Smooth muscle cell of the brain vasculature (primary cell): ENCODE measurements at places on chromosomes 1 and 21.

GRCh38 chr21:16082038-16082816, 352.4 kb downstream of the USP25 start:
- no peak for DNase-seq

DNA sequence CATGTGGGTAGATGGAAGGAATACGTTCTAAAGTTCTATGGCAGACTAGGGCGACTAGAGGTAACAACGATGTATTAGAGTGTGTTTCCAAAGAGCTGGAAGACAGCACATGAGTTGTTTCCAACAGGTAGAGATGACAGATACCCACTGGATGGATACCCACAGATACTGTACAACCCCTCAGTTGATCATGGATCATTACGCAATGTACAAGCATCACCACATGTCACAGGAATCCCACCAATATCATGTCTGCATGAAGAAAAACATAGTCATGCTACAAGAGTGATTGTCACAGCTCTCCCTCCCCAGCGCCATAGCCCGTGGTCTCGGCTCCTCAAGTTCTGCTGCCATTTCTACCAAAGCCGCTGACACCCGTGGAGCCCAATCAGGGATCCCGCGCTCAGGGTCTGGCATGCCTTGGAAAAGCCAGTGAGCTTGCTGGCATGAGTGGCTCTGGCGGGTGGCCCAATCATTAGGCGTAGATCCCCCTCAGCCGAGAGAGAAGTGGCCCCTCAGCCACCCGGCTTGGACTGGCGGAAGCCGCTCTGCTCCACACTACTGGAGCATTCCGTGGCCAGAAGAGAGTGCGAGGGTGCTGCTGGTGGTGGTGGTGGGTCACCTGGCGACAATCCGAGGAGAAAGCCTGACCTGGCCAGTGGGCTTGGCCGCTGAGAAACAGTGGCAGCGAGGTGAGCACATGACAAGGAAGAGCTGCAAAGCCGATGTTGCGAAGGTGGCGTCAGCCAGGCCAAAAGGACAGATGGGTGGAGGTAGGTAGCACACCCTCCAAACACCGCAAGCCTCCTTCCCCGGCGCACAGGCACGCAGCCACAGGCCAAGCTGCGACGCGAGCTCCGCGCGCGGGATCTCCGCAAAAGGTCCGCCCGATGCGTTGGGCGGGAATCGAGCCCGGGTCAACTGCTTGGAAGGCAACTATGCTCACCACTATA, 65.7 kb upstream of the FCGR2A start:
- no peak for DNase-seq

GRCh38 chr1:239879321-239880170, 212.1 kb upstream of the FMN2 start:
- DNase-seq = no peak

GRCh38 chr1:38053416-38054091, 7.0 kb upstream of the POU3F1 start:
- DNase-seq = no peak

GRCh38 chr1:65503427-65503826, 83.0 kb downstream of the LEPR start:
- DNase-seq = no peak

DNA sequence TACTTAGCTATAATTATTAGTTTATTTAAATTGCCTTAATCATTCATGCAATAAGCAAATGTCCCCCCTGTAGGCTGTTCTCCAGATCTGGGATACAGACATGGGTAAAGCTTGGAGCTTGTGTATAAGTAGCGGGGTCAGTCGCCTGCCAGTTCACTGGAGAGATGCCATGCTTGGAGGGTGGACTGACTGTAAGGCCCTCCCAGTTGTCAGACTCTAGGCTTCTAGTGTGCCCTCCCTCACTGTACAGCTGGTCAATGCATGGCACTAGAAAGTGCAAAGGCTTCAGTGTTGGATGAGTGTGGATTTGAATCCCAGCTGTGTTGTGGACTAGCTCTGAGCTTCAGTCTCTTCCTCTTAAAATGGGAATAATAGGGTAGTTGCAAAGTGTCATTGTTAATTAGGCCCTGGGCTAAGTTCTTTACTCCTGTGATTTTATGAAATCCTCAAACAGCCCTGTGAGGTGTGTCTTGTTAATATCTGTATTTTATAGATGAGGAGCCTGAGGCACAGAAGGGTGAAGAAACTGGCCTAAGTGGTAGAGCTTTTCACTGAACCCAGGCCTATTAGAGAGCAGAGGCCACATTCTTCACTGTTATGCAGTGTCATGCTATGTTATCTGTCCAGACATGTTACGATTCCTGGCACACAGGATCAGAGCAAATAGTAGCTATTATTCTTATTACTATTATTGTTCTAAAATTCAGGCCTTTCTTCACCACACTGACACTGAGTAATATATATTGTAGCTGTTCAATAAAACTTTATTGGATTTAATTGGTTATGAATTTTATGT, 85.9 kb downstream of the ROR1 start:
- DNase-seq = no peak

DNA sequence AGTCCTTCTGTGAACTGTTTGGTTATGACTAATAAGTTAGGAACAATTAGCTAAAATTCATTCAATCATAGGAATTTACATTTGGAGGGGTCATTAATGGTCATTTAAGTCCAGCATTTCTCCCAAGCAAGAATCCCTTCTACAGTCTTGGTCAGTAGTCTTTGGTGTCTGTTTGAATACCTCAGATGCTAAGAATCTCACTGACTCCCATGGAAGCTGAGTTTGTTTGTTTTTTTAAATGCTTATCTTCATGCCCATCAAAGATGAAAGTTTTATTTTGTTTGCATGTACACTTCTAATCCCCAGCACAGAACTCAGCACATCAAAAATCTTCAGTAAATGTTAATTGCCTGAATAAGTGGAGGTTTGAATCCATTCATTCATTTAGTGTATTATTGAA, 41.3 kb upstream of the SLC44A3 start:
- DNase-seq = no peak

DNA sequence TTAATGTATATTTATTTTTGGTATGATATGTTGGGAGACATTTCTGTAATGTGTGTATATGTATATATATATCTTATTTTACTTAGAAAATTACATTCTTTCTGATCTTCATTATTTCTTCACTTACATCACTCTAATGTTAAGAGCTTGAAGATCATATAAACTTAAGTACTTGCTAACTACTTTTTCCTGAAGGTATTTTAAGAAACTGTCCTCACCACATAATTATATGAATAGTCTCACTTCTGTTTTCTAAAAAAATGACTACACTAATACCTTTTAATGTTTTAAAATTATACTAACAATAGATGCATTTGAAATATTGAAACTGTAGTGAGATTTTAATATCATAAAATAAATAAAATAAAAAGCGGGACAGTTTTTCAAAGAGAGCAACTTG, 377.1 kb downstream of the LRRIQ3 start:
- no peak for DNase-seq

DNA sequence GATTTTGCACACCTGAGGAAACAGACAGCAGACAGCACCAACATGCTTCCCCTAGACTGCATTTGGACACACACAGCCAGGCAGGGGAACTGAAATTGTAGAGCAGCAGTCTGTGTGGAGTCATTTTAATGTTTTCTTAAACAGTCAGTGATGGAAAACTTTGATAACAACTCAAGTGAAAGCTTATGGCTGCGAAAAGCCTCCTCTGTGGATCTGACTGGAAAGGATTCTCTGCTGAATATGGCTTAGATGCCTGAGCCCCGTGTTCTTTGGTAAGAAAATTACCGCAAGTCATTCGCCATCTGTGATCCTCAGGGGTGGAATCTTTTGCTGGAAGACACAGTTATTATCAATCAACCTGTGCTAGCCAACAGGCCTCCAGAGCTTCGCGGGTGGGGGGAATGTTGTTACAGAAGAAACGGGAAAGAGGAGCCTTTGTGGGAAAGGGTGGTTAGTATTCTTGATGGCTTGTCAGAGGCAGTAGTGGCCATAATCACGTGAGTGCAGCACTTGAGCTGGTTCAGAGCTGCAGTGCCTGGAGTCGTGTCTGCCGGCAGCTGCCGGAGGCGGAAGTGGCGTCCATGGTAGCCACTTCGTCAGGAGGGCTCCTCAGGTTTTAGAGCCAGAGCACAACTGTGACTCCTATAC, 204.7 kb downstream of the ST6GALNAC3 start:
- no peak for DNase-seq

GRCh38 chr1:232868793-232869491, 63.7 kb downstream of the MAP10 start:
- DNase-seq = peak; percentile 80

- DNase-seq = no peak
These were observed 2.9 kb upstream of the GPR25 start for GRCh38 chr1:200869753-200870391.

- no peak for DNase-seq
These were observed 26.4 kb upstream of the DPH5 start for GRCh38 chr1:101051688-101052638.

DNA sequence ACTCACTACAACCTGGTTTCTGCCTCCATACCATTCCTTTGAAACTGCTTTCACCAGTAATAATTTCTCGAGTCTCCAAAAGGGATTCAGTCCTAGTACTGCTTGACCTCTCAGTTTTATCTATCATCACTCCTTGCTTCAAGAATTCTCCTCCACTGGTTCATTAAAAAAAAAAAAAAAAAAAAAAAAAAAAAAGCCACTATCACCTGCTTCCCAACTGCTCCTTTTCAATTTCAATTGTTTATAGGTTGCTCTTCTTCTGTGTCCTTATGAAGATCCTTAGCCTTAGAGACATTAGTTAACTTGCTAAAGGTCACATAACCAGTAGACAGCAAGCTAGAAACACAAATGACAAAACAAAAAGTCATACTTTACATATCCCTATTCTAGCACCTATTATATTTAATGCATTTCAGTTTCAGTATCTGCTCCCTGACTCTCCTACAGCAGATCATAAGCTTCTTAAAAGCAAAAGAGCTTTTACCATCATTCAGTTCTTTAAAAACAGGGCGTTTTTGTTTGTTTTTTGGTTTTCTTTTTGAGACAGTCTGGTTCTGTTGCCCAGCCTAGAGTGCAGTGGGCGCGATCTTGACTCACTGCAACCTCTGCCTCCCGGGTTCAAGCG, 7.1 kb downstream of the NRDC start:
- DNase-seq = no peak

DNA sequence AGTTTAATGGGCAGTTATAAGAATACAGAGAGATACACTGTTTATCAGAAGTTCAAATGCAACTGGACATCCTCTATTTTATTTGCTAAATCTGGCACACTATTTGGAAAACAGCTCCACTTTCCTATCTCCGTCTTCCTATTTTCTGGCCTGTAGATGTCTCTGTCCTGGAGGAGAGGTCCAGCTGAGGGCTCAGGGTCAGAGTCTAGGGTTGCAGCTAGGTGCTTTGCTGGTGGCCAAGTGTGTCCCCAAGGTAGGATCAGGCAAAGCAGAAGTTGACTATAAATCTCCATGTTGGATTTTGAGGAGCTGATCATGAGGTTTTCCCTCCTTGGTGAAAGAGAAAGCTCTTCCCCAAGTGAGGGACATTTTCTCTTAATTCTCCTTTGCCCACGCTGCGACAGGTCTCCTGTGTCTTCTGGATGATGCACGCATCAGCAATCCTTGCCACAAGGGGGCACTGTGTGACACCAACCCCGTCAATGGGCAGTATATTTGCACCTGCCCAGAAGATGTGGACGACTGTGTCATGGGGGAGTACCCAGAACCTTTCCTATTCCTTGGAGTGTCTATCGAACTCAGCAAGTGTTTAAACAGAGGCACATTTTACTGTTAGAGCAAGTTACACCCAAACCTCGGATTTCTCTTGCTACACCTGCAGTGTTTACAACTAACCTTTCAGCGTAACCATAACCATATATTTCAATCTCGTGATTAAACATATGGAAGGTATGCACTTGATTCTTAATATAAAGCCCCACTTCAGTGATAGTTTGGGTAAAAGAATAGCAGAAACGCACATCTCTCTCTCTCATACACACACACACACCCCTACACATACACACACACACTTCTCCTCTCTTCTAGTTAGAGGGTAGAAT, 10.2 kb downstream of the ADAM30 start:
- DNase-seq = no peak

DNA sequence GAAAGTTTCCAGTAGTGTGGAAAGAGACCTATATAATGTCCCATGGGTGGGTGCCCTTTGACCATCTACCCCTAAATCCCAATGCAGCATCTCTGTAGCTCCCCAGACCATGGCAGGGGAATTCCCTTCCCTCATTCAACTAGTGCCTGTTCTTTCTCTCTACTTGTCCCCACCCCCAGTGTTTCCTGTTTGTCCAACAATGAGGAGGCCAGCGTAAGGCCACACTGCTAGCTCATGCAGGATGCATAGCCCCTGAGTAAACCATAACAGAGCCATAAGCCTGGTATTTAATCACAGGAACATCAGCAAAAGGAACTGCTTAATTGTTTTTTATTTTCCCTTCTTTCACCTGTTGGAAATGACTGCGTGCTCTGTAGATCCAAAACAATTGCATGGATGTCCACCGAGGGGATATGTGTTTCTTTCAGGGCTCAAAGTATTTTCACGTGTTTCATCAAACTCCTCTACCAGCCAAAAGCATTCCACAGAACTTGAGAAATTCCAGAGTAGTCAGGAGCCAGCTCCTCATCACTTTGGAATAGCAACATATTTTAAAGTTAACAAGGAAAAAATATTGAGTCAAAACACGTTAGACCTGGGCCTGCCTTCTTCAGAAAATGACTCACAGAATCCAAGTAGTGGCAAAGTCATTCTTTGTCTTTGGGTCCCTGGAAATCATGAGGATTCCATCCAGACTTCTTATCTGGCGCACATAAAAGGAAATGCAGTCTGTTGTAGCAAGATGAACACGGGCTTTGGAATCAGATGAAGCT, 162.5 kb upstream of the SGIP1 start:
- DNase-seq = no peak

GRCh38 chr1:198435056-198435455, 105.4 kb downstream of the ATP6V1G3 start:
- DNase-seq = no peak

DNA sequence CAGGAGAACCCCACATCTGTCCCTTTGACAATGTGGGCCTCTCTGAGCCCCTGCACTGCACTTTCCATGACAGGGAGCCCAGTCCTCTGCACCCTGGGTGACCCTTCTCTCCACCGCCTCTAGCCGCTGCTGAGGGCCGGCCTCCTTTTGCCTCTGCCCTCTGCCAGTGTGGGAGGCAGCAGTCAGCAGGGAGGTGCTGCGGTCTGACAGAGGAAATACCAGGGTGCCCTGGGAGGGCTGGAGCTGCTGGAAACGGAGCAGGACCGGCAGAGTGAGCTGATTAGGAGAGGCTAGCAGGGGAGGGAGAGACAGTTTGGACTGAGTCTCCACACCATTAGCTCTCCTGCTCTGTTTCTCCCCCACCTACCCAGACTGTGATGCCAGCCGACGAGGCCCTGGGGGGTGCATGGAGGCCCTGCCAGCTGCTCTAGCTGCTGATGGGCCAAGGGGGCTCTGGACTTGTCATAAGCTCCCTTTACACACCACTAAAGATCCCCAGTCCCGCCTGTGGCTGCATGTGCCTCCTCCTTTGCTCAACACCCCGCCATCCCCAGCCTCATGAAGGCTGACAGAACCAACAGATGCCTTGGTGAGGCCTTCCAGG, 171.1 kb upstream of the KLHDC7A start:
- no peak for DNase-seq
